Naive B cell (primary cell): ENCODE measurements at places on chromosomes 12 and 14.

DNA sequence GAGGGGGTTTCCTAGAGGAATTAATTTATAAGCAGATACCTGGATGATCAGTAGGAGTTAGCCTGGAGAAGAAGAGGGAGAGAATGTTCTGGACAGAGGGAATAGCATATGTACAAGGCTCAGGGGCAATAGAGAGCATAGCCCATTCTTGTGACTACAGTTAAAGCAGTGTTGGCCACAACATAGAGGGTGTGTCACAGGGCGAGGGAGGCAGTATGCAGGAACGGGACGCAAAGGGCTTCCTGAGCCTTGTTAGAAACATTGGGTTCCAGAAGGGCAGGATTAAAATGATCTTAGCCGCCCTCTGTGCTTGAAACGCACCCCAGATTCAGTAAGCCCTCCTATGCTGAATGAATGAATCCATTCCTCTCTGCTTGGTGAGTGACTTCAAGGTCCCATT, 142.2 kb upstream of the PWP1 start:
- no peak for DNase-seq

GRCh38 chr14:103495854-103496253, 26.8 kb downstream of the CKB start:
- DNase-seq: no peak

GRCh38 chr12:89756194-89756584, 47.6 kb upstream of the ATP2B1 start:
- no peak for DNase-seq

GRCh38 chr14:93528884-93529558, 98.3 kb downstream of the UNC79 start:
- DNase-seq: no peak

DNA sequence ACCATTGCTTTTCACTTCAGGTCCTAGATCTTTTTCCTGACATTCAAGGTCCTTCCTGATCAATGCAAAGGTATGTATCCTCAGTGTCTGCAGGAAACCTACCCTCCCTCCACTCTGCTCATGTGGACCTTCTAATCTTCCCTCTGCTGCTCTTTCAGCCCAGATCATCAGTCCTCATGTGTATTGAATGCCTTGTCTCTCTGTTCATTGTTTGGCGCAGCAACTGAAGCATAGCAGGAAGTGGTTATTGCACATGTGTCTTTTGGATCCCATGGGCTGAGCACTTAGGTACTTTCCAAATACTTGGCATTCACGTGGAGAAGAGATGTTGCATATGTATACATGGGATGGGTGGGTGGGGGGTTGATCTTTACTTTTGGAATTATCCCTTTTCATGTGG, 4.3 kb upstream of the NIN start:
- peak; percentile 70 for DNase-seq

DNA sequence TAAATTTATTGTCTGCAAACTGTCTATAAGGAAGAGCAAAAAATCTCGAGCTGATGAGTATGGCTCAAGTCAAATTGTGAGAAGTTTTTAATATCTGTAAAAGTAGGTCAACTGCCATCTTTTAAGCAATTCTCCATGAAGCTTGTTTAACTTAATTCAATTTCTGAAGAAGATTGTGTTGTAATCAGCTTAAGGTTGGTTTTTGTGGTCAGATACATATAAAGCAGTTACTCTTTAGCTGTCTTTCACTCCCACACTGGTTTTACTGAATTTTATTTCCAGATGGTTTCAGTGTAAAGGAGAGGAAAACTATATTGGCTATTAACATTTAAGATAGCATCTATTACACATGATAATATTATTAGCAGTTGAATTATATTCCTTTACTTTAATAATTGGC, 1165.1 kb downstream of the SLC16A7 start:
- no peak for DNase-seq

DNA sequence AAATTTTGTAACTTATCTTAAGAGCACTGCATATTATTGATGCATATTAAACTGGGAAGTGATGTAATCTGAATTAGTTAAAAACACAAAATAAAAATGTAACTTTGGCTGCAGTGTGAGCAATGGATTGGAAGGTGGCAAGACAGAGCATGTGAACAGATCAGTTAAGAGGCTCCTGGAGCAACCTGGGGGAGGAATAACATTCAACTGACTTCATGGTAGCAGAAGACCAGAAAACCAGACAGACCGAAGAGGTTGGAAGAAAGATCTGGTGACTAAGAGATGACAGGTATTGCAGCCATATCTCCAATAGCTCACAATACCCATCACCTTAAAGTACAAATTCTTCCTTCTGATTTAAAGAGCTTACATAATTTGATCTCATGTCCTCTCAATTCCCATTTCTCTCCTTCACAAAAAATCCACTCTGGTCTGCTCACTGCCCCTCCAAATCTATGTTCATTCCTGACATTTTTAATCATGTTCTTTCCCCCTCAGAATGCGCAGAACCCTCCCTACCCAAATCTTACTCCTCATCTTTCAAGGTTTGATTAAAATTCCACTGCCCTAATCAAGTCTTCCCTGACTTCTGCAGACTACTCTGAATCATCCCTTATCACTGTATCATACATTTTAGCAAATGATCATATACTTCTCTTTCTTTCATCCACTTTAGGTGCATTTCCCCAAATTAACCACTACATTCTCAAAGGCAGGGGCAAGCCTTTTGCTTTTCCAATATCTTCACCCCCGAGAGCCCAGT, 51.5 kb downstream of the DUSP16 start:
- no peak for DNase-seq

- DNase-seq: no peak
These were observed 4.3 kb downstream of the STRAP start for GRCh38 chr12:15886372-15887042.

DNA sequence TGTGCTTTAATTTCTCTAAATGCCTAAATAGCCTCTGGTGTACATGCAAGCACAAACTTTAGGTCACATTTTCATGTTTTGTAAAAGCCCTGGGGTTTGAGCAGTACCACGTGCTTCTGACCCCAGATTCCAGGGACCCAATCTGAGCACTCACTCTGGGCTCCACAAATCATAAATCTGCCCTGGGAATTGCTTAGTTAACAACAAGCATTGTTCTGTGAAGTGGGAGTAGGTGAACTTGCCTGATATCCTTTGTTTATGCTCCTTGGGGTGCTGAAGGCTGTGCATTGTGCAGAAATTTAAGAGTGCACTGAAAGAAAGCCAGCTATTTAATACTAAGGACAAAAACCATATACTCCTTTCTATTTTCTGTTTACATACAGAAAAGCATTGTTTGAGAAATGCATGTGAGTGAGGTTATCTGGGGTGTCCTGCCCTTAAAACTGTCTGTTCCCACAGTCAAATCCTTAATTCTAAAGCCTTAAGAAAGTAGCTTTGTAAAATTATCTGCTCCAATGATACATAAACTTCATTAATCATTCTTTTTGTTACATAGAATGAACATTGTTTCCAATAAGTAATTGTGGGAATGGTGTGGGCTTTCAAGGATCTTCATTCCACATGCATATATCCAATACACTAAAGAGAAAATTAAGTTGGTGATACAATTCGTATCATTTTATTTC, 258.6 kb upstream of the NPAS3 start:
- DNase-seq: no peak

DNA sequence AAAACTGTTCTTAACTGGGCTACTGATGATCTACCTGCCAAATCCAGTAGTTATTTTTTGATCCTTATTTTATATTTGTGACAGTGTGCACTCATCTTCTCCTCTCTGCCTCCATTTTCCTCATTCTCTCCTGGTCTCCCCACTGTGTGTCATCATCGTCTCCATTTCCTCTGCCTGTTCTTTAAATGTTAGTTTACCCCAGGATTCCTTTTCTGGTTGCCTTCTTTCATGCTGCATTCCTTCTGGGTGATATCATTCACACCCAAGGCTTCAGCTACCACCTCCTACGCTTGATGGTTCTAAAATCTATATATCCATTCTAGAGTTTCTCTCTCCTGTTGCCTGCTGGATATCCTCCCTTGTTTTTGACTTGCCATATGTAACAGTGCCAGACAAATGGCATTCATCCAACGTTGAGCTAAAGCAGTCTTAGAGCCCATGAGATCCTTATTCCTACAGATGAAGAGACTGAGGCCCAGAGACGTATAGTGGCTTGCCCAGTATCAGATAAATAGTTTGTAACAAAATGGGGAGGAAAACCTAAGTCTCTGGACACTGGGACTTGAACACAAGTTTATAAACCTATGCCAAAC, 109.5 kb downstream of the DIP2B start:
- DNase-seq: no peak

- DNase-seq: no peak
These were observed 1.6 kb upstream of the CDH24 start for GRCh38 chr14:23058654-23059504.

GRCh38 chr14:28760431-28760996, 6.1 kb upstream of the FOXG1 start:
- no peak for DNase-seq

GRCh38 chr12:19402743-19403431, 36.4 kb upstream of the AEBP2 start:
- no peak for DNase-seq

DNA sequence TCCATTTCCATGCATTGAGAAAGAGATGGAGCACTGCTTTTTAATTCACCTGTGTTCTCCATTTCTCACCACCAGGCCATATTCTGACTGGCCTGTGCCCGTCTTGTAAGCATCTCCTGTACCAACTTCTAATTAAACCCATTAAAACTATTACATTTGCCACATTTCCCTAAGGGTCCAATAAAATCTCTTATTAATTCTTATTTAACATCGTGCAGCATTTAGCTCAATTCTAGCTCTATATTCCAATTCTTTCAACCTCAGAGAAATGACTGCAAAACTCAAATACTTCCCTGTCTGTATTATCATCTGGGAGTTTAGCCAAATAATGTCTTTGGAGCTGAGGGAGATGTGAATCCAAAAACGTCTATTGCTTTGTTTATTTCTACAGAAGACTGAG, 495.4 kb upstream of the TMEM132C start:
- no peak for DNase-seq

DNA sequence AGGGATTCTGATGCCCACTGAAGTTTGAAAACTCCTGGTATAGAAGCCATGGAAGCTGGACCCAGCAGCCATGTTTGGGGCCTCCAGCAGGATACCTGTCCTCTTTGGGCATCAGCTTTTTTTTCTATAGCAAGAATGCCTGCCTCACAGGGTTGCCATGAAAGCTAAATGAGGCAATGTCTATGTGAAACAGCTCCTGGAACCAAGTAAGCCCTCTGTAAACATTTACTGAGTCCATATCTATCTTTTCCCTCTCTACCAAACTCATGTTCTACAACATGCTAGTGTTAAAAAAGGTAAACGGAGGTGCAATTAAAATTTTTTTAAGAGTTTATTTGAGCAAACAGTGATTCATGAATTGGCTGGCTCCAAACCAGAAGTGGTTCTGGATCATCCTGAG, 28.6 kb downstream of the FLVCR2 start:
- no peak for DNase-seq

- DNase-seq: no peak
These were observed 69.2 kb downstream of the NTN4 start for GRCh38 chr12:95721320-95721719.

GRCh38 chr12:131001493-131001892, 47.8 kb downstream of the ADGRD1 start:
- DNase-seq: no peak

GRCh38 chr12:29795715-29796114, 12.0 kb upstream of the TMTC1 start:
- DNase-seq: no peak

DNA sequence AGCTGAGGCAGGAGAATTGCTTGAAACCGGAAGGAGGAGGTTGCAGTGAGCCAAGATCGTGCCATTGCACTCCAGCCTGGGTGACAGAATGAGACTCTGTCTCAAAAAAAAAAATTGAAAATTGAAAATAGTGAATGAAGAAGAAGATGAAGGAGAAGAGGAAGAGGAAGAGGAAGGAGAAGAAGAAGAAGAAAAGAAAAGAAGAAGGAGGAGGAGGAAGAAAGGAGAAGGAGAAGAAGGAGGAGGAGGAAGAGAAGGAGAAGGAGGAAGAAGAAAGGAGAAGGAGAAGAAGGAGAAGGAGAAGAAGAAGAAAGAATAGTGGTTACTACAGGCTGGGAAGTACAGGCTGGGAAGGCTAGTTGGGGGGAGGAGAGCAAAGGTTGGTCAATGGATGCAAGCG, 124.3 kb upstream of the CPSF6 start:
- no peak for DNase-seq

- no peak for DNase-seq
These were observed 58.1 kb downstream of the HSP90AA1 start for GRCh38 chr14:102028733-102029132.

GRCh38 chr12:80938397-80938796, 663 bp upstream of the LIN7A start:
- no peak for DNase-seq

GRCh38 chr12:51190820-51191219, 17.9 kb upstream of the TFCP2 start:
- DNase-seq: no peak

DNA sequence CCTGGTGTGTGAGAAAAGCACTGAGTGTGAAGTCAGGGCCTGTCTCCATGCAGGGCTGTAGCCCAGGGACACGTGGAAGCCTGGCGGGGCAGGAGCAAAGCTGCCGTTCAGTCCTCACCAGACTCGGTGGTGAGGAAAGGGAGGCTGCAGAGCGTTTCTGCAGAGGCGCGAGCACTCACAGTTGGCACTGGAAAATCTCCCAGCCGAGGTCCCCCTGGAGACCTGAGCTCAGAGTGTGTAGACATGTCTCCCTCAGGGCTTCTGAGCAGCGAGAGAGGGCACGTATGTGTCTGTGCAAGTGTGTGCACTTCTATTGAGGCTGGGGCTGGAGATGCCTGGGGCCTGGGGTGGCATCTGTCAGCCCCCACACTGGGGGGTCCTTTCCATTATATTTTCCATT, 11.0 kb upstream of the HHIPL1 start:
- DNase-seq: no peak

DNA sequence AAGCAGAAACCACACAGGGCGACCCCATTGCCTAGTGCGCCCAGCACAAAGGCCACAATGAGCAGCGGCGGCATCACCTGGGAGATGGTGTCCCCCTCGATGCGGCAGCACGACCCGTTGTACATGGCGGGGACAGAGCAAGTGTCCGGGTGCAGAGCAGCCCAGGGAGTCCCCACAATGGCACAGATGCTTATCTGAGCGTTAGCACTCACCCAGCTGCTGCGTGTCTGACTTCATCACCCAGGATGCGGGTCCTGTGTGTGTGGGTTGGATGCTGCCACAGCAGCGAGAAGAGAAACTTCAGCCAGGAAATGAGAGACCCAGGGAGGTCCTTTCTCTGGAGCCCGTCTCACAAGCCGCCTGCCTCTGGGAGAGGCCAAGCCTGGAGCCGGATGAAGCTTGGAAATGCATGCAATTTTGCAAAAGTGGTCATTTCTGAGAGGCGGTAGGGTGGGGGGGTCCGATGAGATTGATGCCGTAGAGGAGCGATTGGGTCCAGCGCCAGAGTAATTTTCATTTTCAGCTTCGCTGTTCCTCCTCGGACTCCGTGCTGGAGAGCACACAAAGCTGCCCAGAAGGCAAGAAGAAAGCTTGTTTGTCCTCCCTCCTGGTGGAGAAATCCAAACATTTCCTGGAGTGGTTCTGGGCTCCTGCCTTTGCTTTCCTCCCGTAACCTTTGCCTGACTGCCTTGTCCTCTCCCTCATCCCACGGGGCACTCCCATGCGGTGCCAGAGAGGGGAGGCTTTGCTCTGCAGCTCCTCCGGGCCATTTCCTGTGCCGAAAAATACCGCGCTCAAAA, at the start of gene HCAR1:
Gene HCAR1 (minus strand): TSS at position 630 of the 800 bp plus-strand sequence. CDS start 505 bp downstream, at position 125.
- DNase-seq: no peak
